ENCODE measurements at places on chromosomes 4 and X. TPM values are rescaled to one million over a fixed set of nuclear protein-coding genes. Genes with fewer than 3 reads are reported as not detected.

DNA sequence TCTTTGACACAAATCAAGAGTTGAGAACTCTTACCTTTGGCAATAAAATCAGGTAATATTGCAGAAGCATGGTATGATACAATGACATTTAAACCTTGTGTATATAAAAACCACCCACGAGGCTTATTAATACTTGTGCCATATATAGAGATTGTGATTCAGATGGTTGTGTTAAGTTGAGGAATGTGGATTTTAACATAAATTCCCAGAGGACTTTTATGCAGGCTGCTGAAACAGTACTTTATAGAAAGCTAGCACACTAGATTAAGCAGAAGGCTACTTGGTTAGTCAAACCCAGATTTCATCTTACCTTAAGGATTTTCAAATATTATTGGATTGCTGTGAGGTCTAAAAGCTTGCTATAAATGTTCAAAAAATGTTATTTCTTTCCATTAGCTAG is 325.7 kb upstream of the PCDH10 start:
- no peak for DNase-seq

GRCh38 chr4:94905511-94905910 is 147.8 kb downstream of the BMPR1B start:
- DNase-seq: no peak

GRCh38 chr4:47933840-47934239 is 19.5 kb upstream of the NFXL1 start:
- no peak for DNase-seq

DNA sequence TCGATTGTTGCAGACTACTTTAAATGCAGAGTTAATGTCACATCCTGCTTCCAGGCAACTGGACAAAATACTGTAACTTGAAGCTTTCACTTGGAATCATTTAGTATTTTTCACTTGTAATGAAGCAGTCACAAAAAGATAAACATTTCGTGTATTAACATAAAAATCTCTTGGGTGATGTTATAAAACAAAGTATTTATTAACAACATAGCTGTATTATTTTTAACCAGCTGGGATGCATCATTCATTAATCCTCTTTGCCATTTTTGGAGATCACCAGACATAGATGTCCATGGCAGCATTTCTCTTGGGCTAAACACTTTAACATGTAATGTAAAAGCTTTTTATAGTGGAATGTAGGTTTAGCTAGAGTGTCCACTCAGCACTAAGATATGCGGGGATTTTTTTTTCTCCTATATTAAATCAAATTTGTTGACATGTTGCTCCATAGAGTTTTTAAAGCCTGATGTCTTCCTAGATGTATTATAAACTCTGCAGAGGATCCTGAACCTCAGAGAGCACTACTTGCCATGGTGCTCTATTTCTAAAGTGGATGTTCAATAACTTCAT is 193.7 kb upstream of the SPANXN4 start:
- no peak for DNase-seq

DNA sequence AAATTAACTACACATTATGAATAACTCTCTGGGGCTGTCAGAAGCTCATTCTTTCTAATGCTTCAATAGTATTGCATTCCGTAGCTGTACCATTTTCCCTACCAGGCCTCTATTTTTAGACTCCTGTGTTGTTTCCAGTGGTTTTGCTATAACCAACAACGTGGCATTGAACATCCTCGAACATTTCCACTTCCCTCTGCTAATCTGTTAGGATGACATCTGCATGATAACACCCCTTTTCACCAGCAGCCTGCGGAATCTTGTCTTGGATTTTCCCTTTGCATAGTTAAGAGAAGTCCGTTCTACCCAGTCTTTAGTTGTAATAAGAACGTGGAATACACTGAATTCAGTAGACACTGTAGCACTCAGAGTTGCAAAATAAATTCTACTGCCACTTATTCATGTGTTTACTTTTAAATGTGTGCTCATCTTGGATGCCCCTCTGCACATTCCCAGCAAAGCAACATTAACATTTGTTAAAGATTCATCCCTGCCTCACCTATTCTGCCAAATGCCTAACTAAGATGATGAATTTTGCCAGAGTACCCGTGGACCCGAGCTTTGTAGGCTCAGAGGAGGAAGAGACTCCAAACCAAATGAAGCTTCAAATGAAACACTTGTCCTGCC is 55.6 kb downstream of the SEL1L3 start:
- no peak for DNase-seq

DNA sequence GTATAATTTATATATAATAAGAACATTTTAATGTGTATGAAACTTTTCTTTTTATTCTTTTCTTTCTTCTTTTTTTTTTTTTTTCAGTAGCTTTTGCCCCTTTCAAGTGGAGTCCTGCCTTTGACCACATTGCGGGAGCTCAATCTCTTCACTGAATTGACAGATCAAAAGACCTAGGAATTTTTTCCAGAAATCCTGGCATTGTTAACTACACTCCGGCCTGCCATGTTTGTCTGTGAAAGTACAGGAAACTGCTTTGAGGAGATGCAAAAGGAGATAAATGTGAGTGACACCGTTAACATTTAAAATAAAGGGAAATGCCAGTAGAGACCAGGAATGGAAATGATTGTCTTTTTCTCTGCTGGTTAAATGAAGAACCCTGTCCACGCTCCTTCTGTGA is 159.3 kb upstream of the VCX3A start:
- no peak for DNase-seq

- no peak for DNase-seq
Measured at GRCh38 chr4:77126809-77127208, 30.2 kb upstream of the CCNG2 start.

DNA sequence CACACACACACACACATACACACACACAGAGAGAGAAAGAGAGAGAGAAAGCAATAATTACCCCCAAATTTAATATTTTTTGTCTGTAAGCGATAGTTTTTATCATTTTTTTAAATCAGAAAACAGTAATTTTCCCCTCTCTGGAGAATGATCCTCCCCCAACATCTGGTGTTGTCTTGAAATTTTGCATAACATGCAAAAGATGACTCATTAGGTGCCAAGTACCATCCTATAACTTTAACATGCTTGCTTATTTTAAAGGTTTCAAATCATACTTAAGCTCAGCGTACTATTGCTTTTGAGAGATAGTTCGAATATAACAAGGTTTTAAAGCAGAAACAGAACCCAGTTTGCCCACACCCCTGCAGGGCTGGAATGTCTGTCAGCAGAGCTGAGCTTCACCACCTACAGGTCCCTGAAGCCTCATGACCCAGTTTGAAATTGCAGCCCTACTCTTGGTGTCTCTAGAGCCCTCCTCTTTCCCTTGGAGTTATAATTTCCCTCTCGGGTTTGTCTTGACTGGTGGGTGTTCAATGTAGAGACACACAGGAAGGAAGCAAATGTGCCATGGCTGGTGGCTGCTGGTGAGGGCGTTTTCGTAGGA is 175.0 kb upstream of the HS3ST1 start:
- no peak for DNase-seq

GRCh38 chrX:63809173-63809572 is 24.2 kb upstream of the ARHGEF9 start:
- DNase-seq: no peak

Gene ENPP6
- total RNA-seq: 0.59 TPM

Gene TLR2
- 76.8 TPM for total RNA-seq

Gene LUZP4
- not detected for total RNA-seq

Gene TRIM60
- total RNA-seq: not detected

Gene SH3TC1
- 17.3 TPM for total RNA-seq

Gene ADH1C
- total RNA-seq: 31.8 TPM

Gene ADRA2C
- 6.9 TPM for total RNA-seq

All from breast epithelium (tissue), 4 donors.